COR-L47 (cell line): ENCODE measurements at places on chromosomes 2 and 18.
A peak's percentile ranks its signal among the peaks of the same experiment; 100 is the strongest.

- DNase-seq, result peak; percentile 96
These were observed at the start of gene CDK5R2 for GRCh38 chr2:218959141-218959731. Gene CDK5R2 (plus strand): TSS chr2:218959666. CDS start chr2:218959821, 155 bp downstream.

GRCh38 chr2:46131-46470, 204 bp downstream of the FAM110C start:
- DNase-seq, result no peak

DNA sequence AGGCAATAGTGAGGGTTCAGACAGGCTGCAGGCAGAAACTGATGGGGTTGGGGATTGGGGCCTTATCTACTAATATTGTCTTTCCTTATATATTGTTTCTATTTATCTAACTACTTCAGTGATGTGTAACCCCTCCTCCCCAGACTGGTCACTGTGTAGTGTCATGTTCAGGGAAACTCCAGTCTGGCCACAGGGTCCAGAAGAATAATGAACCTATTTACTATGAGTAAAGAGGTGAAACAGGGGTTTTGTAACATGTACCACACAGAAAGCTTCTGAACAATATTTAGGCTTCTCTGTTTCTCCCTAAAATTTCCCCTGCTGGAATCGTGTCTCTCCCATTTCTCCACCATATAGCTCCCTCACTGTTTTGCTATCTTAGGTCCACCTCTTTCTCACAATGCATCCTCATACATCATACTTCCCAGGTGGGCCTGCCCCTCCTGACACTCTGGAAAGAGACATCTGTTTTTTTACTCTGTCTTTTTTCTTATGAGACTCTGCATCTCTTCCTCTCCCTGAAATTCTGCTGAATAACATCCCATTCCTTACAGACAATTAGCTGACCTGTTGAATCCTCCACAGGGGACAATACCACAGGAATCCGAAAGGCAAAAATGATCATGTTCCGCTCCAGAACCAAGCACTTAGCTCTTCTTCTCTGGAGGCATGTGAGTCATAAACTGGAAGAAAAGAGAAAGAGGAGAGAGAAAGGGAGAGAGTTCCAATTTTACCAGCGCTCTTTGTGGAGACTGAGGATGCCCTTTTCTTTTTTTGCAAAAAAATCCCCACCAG, 154.8 kb downstream of the ZEB2 start:
- DNase-seq, result no peak

GRCh38 chr2:158486150-158486969, 29.6 kb downstream of the PKP4 start:
- DNase-seq, result no peak

GRCh38 chr18:30811580-30811979, 231.0 kb downstream of the DSC3 start:
- no peak for DNase-seq

DNA sequence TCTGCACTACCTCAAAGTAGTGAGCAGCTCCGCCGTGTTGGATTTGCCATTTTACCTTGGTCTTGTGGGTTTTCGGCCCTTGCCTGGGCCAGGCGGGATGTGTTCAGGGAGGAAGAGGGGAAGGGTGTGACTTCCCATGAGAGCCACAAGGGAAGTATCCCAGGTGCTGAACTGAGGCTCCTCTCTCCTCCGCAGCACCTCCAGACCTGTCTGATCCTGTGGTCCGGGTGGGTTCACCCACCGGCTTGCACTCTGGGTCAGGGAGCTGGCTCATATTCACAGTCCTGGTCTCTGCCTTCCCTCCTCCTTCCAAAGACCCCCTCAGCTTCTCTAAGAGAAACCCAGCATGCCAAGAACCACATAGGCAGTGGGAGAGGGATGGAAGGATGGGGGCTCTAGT, 235.8 kb downstream of the SEPTIN10 start:
- DNase-seq, result no peak

DNA sequence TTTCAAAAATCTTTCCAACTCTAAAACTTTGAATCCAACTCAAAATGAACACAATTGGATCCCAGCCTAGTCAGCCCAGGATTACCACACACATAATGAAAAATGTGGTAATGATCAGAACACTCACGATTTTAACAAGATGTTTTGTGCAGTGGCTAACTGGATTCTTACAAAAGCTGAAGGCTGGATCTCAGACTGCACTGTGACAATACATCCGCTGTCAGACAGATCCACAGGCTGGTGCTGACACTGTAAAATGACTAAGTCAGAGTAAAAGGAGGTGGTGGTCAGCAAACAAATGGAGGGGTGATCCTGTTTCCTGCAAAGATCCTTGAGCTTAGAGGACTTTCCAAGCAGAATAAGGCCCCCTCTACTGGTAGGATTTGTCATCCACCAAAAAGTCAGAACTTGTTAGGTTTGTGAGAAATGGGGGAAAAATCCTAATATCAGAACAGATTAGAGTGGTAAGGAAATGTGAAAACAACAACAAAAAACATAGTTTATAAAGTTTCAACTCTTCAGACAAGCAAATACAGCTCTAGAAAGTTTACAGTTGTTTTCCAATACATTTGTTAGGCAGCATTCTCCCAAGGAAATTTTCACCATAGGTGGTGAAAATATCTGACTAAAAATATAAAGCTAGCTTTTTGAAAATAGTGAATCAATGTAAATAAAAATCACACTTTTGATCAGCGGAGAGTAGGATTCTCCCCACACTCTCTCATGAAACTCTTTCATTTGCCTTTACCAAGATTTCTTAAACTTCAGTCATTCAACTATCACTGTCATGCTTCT, 211.9 kb downstream of the AGPS start:
- peak; percentile 28 for DNase-seq

DNA sequence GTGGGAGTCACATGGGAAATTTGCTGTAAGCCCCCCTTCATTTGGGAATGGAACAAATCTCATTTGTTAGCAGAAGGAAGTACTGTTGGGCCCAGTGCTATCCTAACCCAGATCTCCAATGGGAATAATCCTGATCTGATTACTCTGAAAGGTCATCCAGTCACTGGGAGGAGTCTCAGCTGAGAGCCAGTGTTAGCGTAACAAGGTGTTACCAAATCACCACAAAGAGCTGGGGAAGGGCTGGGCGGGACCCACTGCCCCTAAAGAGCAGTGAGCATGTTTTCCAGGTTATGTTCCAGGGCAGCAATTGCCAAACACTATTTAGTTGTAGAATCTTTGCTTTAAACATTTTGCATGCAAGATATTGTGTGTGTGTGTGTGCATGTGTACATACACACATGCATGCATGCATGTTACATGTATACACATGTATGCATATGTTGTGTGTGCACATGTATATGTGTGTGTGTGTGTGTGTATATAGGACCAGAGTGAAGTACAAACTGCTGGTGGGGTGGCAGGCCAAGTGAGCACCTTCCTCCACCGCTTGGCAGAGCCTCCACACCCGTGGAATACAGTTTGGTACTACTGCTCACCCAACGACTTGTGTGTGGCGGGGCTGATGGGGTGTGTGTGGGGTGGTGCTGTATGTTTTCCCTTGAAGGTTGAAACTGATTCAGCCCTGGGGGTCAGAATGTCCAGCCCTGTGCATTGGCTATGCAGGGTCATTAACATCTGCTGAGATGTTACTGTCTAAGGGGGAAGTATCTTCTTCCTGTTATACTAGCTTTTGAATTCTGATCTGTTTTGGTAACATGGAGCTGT, 15.2 kb downstream of the INPP5D start:
- DNase-seq, result no peak

GRCh38 chr2:208249296-208249695, 5.6 kb downstream of the IDH1 start:
- DNase-seq, result no peak

GRCh38 chr2:228401065-228401912, 219.8 kb upstream of the SPHKAP start:
- no peak for DNase-seq

GRCh38 chr2:41950666-41950960, 97.2 kb upstream of the PKDCC start:
- no peak for DNase-seq

DNA sequence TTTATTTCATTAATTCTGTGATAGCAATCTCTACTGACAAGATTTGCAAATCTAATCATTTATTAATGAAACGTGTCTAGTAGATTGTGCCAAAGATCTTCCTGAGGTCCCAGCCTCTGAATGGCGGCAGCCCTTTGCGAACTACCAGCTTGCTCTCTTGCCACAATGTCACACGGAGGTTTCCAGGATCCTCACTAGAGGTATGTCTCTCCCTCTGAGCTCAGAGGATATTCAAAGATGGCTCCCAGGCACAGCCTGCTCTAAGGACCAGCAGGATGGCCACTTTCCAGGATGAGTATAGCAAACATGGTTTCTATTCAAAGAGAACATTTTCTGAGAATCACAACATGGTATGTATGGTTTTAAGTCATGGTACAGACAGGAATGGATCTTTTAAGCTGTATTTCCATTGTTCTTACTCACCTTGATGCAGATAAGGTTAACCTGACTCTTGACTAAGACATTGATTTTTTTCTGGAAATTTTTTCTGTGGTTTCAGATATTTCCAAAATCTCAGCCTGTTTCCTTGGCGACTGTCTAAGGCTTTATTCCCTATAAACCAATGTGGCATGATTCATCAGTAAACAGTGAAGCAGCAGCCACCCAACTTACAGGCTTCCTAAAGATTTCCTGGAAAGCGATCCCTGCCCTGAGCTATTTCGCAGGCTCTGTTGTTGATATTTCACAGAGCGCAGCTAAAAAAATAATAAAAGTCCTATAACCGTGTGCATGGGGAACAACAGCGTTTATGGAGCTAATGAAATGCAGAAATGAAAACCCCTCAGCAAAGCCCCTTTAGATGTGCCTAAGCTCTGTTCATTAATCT, 54.1 kb upstream of the KLF7 start:
- DNase-seq, result no peak

DNA sequence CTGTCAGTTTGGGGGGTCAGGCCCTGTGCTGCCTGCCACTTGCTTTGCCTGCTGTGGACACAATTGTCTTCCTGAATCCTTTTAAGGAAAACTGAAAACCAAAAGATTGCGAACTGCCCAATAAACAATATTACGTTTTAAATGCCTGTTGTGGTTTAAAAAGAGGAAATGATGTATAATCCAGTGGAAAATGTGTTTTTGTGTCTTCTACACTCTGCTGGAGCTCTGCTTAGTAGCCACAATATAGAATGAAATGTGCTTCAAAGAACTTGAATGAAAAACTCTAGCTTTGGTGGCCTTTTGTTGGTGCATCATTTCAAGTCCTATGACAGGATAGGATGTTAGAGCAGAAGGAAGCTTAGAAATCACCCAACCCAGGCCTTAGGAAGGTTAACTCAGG, 23.2 kb upstream of the CABYR start:
- no peak for DNase-seq

GRCh38 chr2:232574674-232575403, 24.4 kb downstream of the EIF4E2 start:
- DNase-seq, result no peak

- no peak for DNase-seq
These were observed 160.4 kb upstream of the FOSL2 start for GRCh38 chr2:28232295-28232694.

GRCh38 chr2:44285174-44285573, 9.9 kb downstream of the SLC3A1 start:
- DNase-seq, result no peak

GRCh38 chr2:240161087-240161750, 20.8 kb upstream of the OTOS start:
- no peak for DNase-seq

- no peak for DNase-seq
These were observed 30.5 kb upstream of the DNAJC10 start for GRCh38 chr2:182685559-182685958.

GRCh38 chr2:47344890-47345589, 57.9 kb upstream of the MSH2 start:
- DNase-seq, result peak; percentile 95

DNA sequence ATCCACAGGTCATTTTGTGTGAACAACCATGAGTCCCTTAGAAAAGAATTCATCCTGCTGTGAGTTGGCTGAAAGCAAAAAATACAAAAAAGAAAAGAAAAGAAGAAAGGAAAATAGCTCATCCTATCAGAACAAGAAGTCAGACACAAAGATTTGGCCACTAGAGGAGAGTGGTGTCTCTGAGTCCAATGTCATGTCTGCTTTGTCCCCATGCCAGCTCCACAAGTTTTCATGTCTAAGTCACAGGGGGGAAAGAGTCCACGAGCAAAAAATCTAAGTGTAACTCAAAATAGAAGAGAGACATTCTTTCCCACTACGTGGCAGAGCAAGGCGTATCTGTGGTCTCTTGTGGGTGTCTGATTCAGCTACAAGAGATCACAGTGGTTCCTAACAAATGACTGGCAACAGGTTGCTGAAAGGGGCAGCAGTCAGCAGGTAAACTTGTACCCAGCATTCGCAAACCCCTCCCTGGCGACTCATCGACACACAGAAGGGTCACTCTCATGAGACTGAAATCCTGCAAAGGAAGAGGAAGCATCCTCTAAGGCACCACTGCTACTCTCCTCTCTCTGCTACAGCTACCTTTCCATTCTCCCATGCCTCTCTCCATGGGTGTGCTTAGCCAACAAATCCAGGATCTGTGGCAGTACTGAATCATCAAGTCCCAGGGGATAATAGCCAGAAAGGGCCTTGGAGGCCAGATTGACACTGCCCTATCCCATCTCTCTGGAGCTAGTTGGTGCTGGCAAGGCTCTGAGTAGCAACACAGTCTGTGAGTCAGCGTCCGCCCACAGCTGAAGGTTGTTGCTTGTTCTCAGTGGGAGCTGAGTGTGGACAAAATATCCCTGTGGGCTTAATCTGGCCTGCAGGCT, 123.0 kb upstream of the SLC39A10 start:
- DNase-seq, result no peak

GRCh38 chr2:120661551-120661950, 74.1 kb upstream of the GLI2 start:
- DNase-seq, result peak; percentile 95
